ENCODE measurements at places on chromosomes 1 and 21. TPM values are rescaled to one million over a fixed set of nuclear protein-coding genes. Genes with fewer than 3 reads are reported as not detected.
A peak's percentile ranks its signal among the peaks of the same experiment; 100 is the strongest.

- no peaks in the 10 kb centered on the region for H3K27me3 ChIP-seq
- H3K4me3 ChIP-seq = no peak overlapping the region
- H3K36me3 ChIP-seq = no peaks in the 10 kb centered on the region
- H3K27ac ChIP-seq = no peak overlapping the region
- no peaks in the 10 kb centered on the region for H3K4me1 ChIP-seq
- DNase-seq = no peak
These were observed 97.4 kb downstream of the CENPF start for GRCh38 chr1:214700437-214700836.

DNA sequence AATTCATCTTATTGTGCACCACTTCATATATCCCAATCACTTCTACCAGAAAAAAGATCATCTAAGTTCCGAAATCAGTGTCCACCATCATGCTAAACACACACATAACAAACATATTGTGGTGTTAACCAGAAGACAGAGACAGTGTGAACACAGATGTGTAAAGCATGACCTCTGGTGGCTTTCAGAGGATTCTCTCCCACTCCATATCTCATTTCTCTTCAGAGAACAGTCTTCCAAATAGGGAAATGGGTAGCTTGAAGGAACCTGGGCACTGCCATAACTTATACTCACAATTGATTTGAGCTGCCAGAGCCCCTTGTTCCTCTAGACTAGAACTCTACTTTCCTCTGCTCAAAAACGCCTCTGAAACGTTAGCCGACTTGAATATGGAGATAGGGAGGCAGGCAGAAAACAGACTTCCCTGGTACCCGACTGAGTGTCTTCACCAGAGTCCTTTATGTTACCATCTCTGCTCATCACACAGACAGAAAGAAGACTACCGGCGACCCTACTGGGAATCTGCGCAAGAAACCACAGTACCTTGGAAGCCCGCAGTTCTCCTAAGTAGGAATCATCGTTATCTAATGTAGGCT is 1.8 kb upstream of the ELAPOR1 start:
- no peak overlapping the region for H3K27ac ChIP-seq
- H3K4me1 ChIP-seq = peaks cover 4% of the 10 kb centered on the region
- no peaks in the 10 kb centered on the region for H3K36me3 ChIP-seq
- no peak for DNase-seq
- H3K27me3 ChIP-seq = peaks cover 29% of the 10 kb centered on the region

- H3K4me3 ChIP-seq = no peak overlapping the region
- H3K36me3 ChIP-seq = no peaks in the 10 kb centered on the region
- no peaks in the 10 kb centered on the region for H3K27me3 ChIP-seq
- H3K4me1 ChIP-seq = peaks cover 23% of the 10 kb centered on the region
These were observed 146.1 kb upstream of the FGGY start for GRCh38 chr1:59150577-59151386.

DNA sequence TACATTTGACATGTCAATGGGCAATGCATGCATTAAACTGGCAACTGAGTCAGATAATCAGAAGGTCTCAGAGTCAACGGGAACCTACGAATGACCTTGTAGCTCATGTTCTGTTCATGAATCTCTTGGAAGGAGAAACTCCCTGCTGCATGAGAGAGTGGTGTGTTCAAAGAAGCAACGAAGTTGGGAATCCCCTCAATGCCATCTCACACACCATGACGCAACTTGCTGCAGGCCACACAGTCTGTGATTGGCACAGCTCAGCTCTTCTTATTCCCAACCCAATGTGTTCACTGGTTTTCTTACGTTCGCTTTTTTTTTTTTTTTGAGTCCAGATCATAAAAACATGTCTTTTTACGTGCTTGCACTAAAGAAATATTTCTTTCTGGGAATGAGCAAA is 53.5 kb upstream of the PRDM2 start:
- H3K4me1 ChIP-seq = no peaks in the 10 kb centered on the region
- no peak overlapping the region for H3K4me3 ChIP-seq
- no peaks in the 10 kb centered on the region for H3K27me3 ChIP-seq
- no peak for DNase-seq
- no peak overlapping the region for H3K27ac ChIP-seq
- no peaks in the 10 kb centered on the region for H3K36me3 ChIP-seq

DNA sequence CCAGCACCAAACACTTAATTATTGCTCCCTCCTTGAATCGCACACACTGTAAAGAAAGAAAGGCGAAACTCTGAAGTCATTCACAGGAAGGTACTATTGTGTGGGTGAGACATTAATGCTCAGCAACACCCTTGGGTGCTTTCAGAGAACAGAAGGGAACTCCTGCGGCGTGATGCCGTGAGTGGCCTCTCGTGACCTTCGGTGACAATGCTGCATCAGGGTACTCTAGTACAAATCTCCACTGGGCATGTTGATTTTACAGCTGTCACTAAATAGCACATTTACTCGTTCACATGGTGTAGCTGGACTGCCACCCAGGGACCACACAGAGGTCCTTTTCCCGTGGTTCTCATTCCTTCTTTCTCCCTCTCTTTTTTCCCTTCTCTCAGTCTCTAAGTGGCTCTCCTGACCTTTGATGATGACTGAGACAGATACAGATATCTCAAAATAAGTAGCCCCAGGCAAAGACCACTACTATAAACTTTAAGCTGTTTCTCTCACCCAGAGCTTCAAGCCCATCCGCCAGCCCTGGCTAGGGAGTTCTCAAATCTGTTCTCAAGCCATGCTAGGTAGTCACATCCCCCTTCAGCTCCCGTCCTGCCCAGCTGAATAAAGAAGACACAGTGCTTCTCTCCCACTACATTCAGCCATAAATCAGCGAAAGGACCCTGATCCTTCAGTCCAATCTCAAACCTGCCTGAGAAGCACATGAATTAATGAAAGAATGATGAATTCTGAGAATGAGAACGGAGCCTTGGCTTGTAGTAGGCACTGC is 223.4 kb upstream of the FMN2 start:
- H3K4me1 ChIP-seq = no peaks in the 10 kb centered on the region
- no peak for DNase-seq
- H3K27me3 ChIP-seq = no peaks in the 10 kb centered on the region
- no peaks in the 10 kb centered on the region for H3K36me3 ChIP-seq
- H3K4me3 ChIP-seq = no peak overlapping the region
- H3K27ac ChIP-seq = no peak overlapping the region

GRCh38 chr1:210089855-210090254 is 142.7 kb upstream of the SERTAD4 start:
- no peak overlapping the region for H3K27ac ChIP-seq
- H3K4me3 ChIP-seq = no peak overlapping the region
- no peaks in the 10 kb centered on the region for H3K36me3 ChIP-seq
- DNase-seq = no peak

- H3K4me3 ChIP-seq = no peak overlapping the region
- no peak overlapping the region for H3K27ac ChIP-seq
- H3K36me3 ChIP-seq = no peaks in the 10 kb centered on the region
- DNase-seq = peak; percentile 44
- no peaks in the 10 kb centered on the region for H3K27me3 ChIP-seq
- no peaks in the 10 kb centered on the region for H3K4me1 ChIP-seq
These were observed 32.5 kb downstream of the RGS13 start for GRCh38 chr1:192668409-192668983.

- H3K36me3 ChIP-seq = no peaks in the 10 kb centered on the region
- H3K27me3 ChIP-seq = no peaks in the 10 kb centered on the region
- peaks cover 32% of the 10 kb centered on the region for H3K4me1 ChIP-seq
- H3K27ac ChIP-seq = peak overlapping the region; percentile 72
- DNase-seq = peak; percentile 63
- H3K4me3 ChIP-seq = no peak overlapping the region
These were observed 15.2 kb downstream of the RIPK4 start for GRCh38 chr21:41751611-41752011.

DNA sequence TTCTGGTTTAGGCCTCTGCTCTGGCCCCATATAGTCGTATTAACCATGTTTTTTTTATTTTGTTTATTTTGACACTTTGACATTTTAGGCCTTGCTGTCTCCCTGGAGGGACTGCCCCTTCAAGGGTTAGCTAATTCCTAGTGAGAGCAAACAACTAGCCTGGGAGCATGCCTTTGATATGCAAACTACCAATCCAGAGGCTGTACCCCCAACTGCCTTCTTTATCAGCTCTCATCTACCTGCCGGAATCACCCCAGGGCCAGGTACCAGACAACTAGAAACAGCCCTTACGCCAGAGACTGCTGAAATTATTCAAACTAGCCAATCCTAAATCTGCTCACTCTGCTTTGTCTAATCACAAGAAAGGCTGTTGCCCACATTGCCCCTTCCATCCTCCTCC is 13.0 kb upstream of the ST6GALNAC5 start:
- H3K36me3 ChIP-seq = no peaks in the 10 kb centered on the region
- H3K4me1 ChIP-seq = no peaks in the 10 kb centered on the region
- no peak overlapping the region for H3K27ac ChIP-seq

GRCh38 chr1:226108935-226109828 is 46.7 kb downstream of the H3-3A start:
- no peaks in the 10 kb centered on the region for H3K36me3 ChIP-seq
- peak overlapping the region; percentile 48 for H3K4me3 ChIP-seq
- no peak for DNase-seq
- no peaks in the 10 kb centered on the region for H3K27me3 ChIP-seq

DNA sequence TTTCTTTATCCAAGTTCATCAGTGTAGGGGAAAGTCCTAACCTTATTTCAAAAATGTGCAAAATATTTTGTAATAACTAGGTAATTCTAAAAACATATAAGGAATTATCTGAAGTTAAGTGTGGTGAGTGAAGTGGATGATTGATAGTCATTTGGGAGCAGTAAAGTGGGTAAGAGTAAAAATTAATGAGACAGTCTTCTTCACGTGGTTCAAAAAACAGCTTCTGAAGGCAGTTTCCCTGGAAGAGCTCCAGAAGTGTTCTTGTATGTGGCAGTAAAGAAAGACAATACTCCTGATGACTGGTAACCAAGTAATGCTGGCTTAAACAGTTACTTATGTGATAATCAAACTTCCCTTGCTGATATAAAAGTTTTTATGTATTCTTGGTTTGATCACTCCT is 50.3 kb downstream of the LEPR start:
- no peaks in the 10 kb centered on the region for H3K27me3 ChIP-seq
- peaks cover 18% of the 10 kb centered on the region for H3K4me1 ChIP-seq
- H3K27ac ChIP-seq = peak overlapping the region; percentile 13

- H3K27me3 ChIP-seq = peaks cover 48% of the 10 kb centered on the region
- H3K36me3 ChIP-seq = no peaks in the 10 kb centered on the region
- no peak overlapping the region for H3K4me3 ChIP-seq
These were observed 16.4 kb downstream of the CADM3 start for GRCh38 chr1:159187647-159188374.

- H3K36me3 ChIP-seq = no peaks in the 10 kb centered on the region
- H3K4me1 ChIP-seq = peaks cover 7% of the 10 kb centered on the region
- no peak overlapping the region for H3K4me3 ChIP-seq
- no peaks in the 10 kb centered on the region for H3K27me3 ChIP-seq
- no peak for DNase-seq
These were observed 3.6 kb downstream of the NUP210L start for GRCh38 chr1:154151311-154151710.

DNA sequence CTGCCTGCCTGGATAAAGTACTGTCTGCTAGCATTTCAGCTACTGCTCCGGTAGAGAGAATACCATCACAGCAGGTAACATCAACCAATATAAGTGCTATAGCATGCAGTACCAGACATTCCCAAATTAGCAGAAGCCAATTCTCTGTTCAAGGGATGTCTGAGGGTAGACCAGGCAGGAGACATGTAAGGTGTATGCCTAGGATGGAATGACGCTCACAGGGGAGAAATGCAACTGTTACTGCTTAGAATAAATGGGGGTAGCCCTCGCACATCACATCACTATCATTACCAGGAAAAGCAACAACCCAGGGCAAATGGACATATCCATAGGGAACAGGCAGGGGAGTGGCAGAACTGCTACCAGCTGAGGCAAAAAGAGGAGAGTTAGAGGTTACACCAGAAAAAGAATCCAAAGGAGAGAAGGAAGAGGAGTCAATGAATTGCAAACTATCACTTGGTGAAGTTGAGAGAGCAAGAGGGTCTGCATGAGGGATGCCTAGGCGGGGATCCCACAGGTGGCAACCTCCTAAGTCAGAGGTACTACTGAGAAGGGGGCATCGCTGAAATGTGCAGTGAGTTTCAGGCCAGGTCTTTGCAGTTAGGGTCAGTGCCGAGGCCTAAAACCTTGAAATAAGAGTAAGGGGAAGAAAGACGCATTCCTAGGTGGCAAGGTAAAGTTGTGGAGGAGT is 1.1 kb downstream of the UBE2Q1 start:
- DNase-seq = no peak
- H3K27ac ChIP-seq = peak overlapping the region; percentile 68
- peaks cover 8% of the 10 kb centered on the region for H3K4me1 ChIP-seq
- peaks cover 3% of the 10 kb centered on the region for H3K36me3 ChIP-seq
- H3K4me3 ChIP-seq = peak overlapping the region; percentile 92
- no peaks in the 10 kb centered on the region for H3K27me3 ChIP-seq

DNA sequence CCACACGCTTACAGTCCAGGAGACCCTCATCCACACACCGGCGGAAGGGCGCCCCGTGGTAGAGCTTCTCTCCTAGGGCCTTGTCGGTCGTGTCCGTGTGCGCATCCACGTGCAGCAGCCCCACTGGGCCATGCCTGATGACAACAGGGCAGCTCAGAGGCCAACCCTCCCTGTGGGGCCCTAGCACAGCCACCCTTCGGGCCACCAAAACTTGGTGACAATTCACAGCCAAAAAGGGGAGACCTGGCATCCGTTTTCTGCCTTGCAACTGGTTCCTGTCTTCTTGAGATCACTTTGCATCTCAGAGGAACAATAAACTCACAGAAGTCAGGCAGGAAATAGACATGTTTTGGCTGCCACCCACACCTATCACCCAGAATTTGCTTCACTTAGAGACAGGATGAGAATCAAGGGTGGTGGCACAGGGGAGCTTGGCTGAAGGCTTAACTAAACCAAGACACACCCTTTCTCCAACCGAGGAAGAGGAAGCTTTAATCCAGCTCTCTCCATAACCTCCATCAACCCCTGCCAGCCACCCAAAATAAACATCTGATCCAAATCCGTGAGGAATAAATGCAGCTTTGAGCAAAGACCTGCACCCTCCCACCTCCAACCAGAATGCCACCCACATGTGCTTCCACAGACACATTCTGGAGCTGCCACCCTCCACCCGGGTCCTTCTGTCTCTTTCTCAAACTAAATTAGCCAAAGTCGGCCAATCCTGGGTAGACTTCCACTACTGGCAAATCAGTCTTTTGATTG is 5.7 kb downstream of the AGMAT start:
- no peak for DNase-seq
- H3K27me3 ChIP-seq = no peaks in the 10 kb centered on the region
- H3K27ac ChIP-seq = no peak overlapping the region
- no peak overlapping the region for H3K4me3 ChIP-seq
- no peaks in the 10 kb centered on the region for H3K4me1 ChIP-seq

- no peaks in the 10 kb centered on the region for H3K27me3 ChIP-seq
- no peak overlapping the region for H3K4me3 ChIP-seq
- no peak for DNase-seq
- H3K36me3 ChIP-seq = no peaks in the 10 kb centered on the region
- no peaks in the 10 kb centered on the region for H3K4me1 ChIP-seq
These were observed 39.5 kb downstream of the RGS8 start for GRCh38 chr1:182644886-182645285.

GRCh38 chr1:5803851-5804250 is 188.4 kb downstream of the NPHP4 start:
- H3K36me3 ChIP-seq = no peaks in the 10 kb centered on the region
- H3K4me1 ChIP-seq = no peaks in the 10 kb centered on the region
- H3K27ac ChIP-seq = no peak overlapping the region

GRCh38 chr1:159700312-159700711 is 14.1 kb downstream of the CRP start:
- H3K27me3 ChIP-seq = no peaks in the 10 kb centered on the region
- H3K4me3 ChIP-seq = no peak overlapping the region
- no peak for DNase-seq
- no peaks in the 10 kb centered on the region for H3K36me3 ChIP-seq
- H3K4me1 ChIP-seq = no peaks in the 10 kb centered on the region

The WNT3A gene
- polyA plus RNA-seq = not detected

The ACTL8 gene
- polyA plus RNA-seq = not detected

The NHLH1 gene
- polyA plus RNA-seq = not detected

The SPATA17 gene
- 1.5 TPM for polyA plus RNA-seq

The MAEL gene
- 0.45 TPM for polyA plus RNA-seq

The SIKE1 gene
- polyA plus RNA-seq = 40.5 TPM

The BEND5 gene
- polyA plus RNA-seq = 6.2 TPM

The GCSAML gene
- polyA plus RNA-seq = not detected

Data from hepatocyte (in vitro differentiated cells).